ENCODE measurements at places on chromosomes 4 and X. TPM values are rescaled to one million over a fixed set of nuclear protein-coding genes. Genes with fewer than 3 reads are reported as not detected.

The GALNTL6 gene
- total RNA-seq: 0.20 TPM

The PWWP3B gene
- total RNA-seq: 1.4 TPM

The ADAD1 gene
- not detected for total RNA-seq

The BMPR1B gene
- 21.1 TPM for total RNA-seq

The SPARCL1 gene
- 0.41 TPM for total RNA-seq

The ENPEP gene
- total RNA-seq: 1.4 TPM

The BTK gene
- not detected for total RNA-seq

The GASK1B gene
- 25.8 TPM for total RNA-seq

The PALLD gene
- total RNA-seq: 43.2 TPM

The ZCCHC12 gene
- 3.2 TPM for total RNA-seq

The ADD1 gene
- total RNA-seq: 249 TPM

The FAT4 gene
- 2.5 TPM for total RNA-seq

The ADH1C gene
- 4.6 TPM for total RNA-seq

The NXF2B gene
- total RNA-seq: 0.74 TPM

The LRP2BP gene
- total RNA-seq: 0.17 TPM

The CA5B gene
- 9.7 TPM for total RNA-seq

- no peak overlapping the region for H3K4me3 ChIP-seq
- H3K27ac ChIP-seq: no peak overlapping the region
- H3K4me1 ChIP-seq: no peaks in the 10 kb centered on the region
- H3K36me3 ChIP-seq: no peaks in the 10 kb centered on the region
- H3K27me3 ChIP-seq: no peaks in the 10 kb centered on the region
These were observed 136.1 kb downstream of the VSIG4 start for GRCh38 chrX:65903750-65904149.

GRCh38 chr4:73944061-73944875, 37.6 kb downstream of the PF4 start:
- no peak for DNase-seq
- no peak overlapping the region for H3K27ac ChIP-seq
- H3K4me1 ChIP-seq: peaks cover 52% of the 10 kb centered on the region
- peaks cover 27% of the 10 kb centered on the region for H3K27me3 ChIP-seq

DNA sequence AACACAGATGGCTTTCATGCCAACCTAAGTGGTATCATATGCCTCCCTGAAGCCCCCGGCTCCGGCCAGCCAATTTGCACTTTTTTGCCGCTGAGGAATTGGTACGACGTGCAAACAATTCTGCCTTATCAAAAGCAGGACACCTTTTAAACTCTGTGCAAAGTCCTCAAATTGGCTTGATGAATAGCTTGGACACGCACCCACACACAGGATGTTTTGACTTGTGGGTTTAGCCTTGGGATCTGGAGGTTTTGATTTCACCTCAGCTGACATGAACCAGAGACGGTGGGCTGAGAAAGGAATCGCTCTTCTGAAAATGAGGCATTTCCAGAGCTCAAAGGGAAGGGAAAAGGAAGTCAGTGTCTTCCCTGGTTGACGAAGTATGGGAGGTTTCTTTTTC, 110.8 kb upstream of the SHOX start:
- H3K4me3 ChIP-seq: no peak overlapping the region
- H3K36me3 ChIP-seq: no peaks in the 10 kb centered on the region
- H3K27me3 ChIP-seq: peaks cover 33% of the 10 kb centered on the region
- peak overlapping the region; percentile 56 for H3K27ac ChIP-seq

DNA sequence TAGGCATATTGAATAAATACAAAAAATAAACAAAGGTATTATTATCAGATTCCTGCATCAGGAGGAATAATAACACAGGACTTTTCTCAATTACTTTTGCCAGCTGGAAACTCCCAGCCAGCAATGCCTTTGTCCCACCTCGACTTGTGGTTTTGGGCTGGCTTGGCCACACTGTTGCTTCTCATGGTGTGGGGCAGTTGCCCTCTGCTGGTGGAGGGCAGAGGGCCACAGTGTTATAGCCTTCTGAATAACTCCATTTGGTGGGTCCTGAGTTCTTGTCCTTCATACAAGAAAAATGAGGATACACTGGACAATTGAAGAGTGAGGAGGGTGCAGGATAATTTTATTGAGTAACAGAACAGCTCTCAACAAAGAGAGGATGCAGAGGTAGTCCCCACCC, 1206.0 kb upstream of the ADGRL3 start:
- no peak for DNase-seq
- H3K27ac ChIP-seq: no peak overlapping the region
- H3K4me3 ChIP-seq: no peak overlapping the region
- H3K27me3 ChIP-seq: no peaks in the 10 kb centered on the region

GRCh38 chr4:112082954-112083586, 62.2 kb upstream of the FAM241A start:
- DNase-seq: no peak
- no peaks in the 10 kb centered on the region for H3K36me3 ChIP-seq
- H3K27me3 ChIP-seq: no peaks in the 10 kb centered on the region
- H3K27ac ChIP-seq: no peak overlapping the region
- H3K4me1 ChIP-seq: no peaks in the 10 kb centered on the region
- no peak overlapping the region for H3K4me3 ChIP-seq

DNA sequence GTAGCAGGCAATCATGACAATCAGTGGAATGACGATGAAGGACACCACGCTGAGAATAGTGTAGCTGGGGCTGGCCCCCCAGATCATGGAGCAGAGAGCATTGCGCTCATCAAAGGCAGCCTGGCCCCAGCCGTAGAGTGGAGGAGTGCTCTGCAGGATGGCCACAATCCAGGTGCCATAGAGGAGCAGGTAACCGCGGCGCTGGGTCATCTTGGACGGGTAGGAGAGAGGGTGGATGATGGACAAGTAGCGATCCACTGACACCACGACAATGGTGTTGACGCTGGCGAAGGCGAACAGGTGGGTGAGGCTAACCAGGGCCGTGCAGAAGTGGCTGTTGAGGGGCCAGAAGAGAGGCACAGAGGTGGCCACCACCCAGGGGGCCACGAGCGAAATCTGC, 2.8 kb downstream of the GPR101 start:
- H3K27ac ChIP-seq: no peak overlapping the region
- peaks cover 1% of the 10 kb centered on the region for H3K36me3 ChIP-seq
- H3K4me1 ChIP-seq: peaks cover 5% of the 10 kb centered on the region
- H3K27me3 ChIP-seq: peaks cover 70% of the 10 kb centered on the region

DNA sequence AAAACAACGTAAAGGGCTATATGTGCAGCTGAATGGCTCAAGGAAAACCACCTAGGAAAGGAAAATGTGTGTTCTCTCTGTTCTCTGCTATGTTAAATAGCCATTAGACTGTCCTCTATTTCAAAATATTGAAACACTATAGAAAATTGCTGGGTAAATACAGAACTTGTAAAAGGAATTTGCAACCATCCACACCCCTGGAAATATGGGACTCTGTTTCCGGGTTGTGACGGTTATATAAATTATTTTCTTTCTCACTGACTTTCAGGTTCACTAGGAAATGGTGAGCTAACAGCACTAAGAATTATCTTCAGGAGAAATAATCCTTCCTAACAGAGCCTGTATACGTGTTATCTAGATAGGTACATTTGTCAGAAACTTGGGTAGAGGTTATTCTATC, 161.0 kb upstream of the DKK2 start:
- H3K27me3 ChIP-seq: no peaks in the 10 kb centered on the region
- peaks cover 5% of the 10 kb centered on the region for H3K4me1 ChIP-seq
- peaks cover 1% of the 10 kb centered on the region for H3K36me3 ChIP-seq
- no peak overlapping the region for H3K27ac ChIP-seq
- DNase-seq: no peak

GRCh38 chr4:170698334-170698733, 608.6 kb upstream of the AADAT start:
- H3K4me3 ChIP-seq: no peak overlapping the region
- H3K36me3 ChIP-seq: no peaks in the 10 kb centered on the region
- DNase-seq: no peak
- H3K27ac ChIP-seq: no peak overlapping the region
- H3K4me1 ChIP-seq: peaks cover 9% of the 10 kb centered on the region
- no peaks in the 10 kb centered on the region for H3K27me3 ChIP-seq

DNA sequence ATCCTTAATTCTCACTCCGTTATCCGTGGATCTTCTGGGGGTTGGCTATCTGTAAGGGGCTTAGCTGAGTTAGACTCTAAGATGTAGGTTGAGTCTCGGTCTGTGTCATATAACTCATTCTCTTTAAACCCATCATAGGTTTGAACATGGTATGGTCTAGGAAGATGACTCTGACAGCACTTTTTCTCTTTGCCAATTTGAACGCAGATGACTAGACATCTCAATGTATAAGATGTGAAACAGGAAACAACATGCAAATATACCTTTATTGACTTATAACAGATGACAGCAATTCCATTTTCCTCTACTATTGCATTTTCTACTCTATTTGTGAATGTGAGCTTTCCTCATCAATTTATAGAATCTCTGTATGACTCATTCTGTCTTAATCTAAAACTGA, 634.8 kb upstream of the MAGEB2 start:
- peaks cover 7% of the 10 kb centered on the region for H3K4me1 ChIP-seq
- H3K27me3 ChIP-seq: no peaks in the 10 kb centered on the region
- no peaks in the 10 kb centered on the region for H3K36me3 ChIP-seq
- H3K27ac ChIP-seq: no peak overlapping the region
- H3K4me3 ChIP-seq: no peak overlapping the region
- DNase-seq: no peak

GRCh38 chr4:156931267-156931666, 40.3 kb downstream of the PDGFC start:
- H3K27ac ChIP-seq: peak overlapping the region; percentile 29
- no peak for DNase-seq
- H3K27me3 ChIP-seq: no peaks in the 10 kb centered on the region

- H3K4me3 ChIP-seq: no peak overlapping the region
- H3K27me3 ChIP-seq: no peaks in the 10 kb centered on the region
These were observed 429.3 kb downstream of the INPP4B start for GRCh38 chr4:142416711-142417275.

DNA sequence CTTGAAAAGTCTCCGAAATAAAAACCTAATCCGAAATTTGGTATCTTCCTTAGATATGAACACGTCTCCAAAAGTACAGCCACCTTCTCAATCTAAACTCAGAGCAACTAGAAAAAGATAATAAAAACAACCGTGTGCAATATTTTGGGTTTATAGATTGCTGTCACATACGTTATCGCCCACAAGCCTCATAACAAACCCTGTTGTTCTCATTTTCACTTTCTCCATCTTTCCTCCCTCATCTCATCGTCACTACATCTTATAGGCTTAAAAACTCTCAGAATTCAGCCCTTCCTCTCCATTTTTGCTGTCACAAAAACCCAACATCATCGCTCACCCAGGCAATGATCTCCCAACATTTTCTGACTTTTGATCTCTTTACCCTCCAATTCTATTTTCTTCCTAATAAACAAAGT, 448 bp upstream of the SCFD2 start:
- peaks cover 16% of the 10 kb centered on the region for H3K4me1 ChIP-seq
- peak overlapping the region; percentile 89 for H3K4me3 ChIP-seq
- peaks cover 33% of the 10 kb centered on the region for H3K27me3 ChIP-seq
- no peaks in the 10 kb centered on the region for H3K36me3 ChIP-seq

DNA sequence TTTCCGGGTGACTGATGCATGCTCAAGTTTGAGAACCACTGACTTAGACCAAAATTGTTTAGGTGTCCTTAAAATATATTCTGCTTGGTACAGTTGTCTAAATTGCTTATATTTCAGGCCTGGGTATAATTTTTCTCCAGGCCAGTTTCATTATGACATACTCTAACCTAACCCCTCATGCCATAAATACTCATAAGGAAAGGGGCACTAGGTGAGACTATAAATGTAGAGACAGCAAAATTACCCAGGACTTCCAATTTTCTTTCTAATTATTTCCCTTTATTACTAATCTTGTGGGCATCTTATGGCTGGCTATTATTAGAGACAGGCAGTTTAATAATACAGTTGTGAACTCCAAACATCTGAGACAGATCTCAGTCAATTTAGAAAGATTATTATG, 150.2 kb downstream of the RRAGB start:
- no peaks in the 10 kb centered on the region for H3K36me3 ChIP-seq
- H3K4me3 ChIP-seq: no peak overlapping the region
- no peaks in the 10 kb centered on the region for H3K27me3 ChIP-seq

GRCh38 chr4:22129454-22130029, 181.0 kb upstream of the KCNIP4 start:
- no peaks in the 10 kb centered on the region for H3K27me3 ChIP-seq
- H3K4me1 ChIP-seq: no peaks in the 10 kb centered on the region
- H3K27ac ChIP-seq: no peak overlapping the region
- no peak overlapping the region for H3K4me3 ChIP-seq
- DNase-seq: no peak
- no peaks in the 10 kb centered on the region for H3K36me3 ChIP-seq

DNA sequence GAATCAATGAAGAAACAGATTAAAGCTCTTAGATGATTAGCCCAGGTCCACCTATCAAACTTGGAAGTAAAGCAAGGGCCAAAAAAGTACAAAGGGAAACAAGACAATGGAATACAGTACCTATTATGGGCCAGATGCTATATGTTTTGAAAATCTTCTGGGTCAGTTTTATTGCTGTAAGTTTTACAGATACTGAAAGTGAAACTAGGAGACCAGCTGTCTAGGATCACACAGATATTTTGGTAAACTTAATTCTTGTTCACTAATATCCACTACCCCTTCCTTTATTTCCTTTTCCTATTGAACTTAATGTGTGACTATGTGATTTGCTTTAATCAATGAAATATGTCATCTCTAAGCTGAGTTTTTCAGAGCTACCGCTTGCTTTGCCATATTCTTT, 505.4 kb upstream of the PITX2 start:
- H3K4me1 ChIP-seq: peaks cover 3% of the 10 kb centered on the region
- peaks cover 3% of the 10 kb centered on the region for H3K27me3 ChIP-seq
- DNase-seq: no peak
- no peak overlapping the region for H3K27ac ChIP-seq

DNA sequence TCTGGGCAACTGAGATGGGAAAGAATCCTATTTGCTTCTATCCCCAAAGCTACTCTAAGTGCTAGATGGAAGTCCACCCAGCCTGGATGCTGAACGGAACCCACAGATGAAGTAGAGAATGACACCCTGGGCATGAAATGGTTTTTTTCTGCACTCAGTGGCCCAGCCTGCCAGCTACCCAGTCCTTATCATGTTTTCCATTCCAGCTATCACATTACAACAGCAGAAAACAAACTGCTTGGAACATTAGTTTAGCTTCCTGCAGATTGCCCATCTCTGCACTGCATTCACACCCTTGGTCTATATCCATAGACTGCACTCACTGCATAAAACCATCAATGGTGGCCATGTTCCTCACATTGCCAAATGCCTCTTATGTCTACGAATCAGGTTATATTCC, 79.1 kb downstream of the NYX start:
- no peaks in the 10 kb centered on the region for H3K27me3 ChIP-seq
- no peak overlapping the region for H3K4me3 ChIP-seq
- no peak overlapping the region for H3K27ac ChIP-seq
- no peak for DNase-seq

DNA sequence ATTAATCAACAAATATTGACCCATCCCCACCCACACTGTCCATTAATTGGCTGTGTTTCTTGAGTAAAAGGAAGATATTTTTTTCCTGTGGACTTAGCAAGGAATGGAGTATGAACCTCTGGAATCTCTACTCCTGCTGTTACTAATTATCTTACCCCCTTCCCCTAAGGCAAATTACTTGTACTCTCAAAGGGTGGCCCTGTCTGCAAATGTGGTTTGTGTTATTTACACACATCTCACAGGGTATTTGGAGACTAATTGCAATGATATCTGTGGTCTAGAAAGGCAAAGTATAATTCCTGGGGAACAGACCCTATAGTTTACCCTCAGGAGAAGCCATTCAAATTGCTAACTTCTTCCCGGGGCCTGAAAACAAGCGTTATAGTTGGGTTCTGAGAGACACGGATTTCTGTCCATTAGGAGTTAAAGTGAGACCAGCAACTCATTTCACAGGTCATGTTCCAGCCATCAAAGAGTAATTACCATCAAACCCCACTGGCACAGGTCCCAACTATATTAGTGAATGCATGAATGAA, 133.0 kb upstream of the RASGEF1B start:
- H3K4me3 ChIP-seq: no peak overlapping the region
- H3K36me3 ChIP-seq: no peaks in the 10 kb centered on the region
- peaks cover 3% of the 10 kb centered on the region for H3K27me3 ChIP-seq
